ENCODE measurements at places on chromosomes 12 and 14. TPM values are rescaled to one million over a fixed set of nuclear protein-coding genes. Genes with fewer than 3 reads are reported as not detected.
A peak's percentile ranks its signal among the peaks of the same experiment; 100 is the strongest.

The NKX2-1 gene
- 2.6 TPM for total RNA-seq

The EEF1AKMT3 gene
- 12.6 TPM for total RNA-seq

The NFATC4 gene
- 37.2 TPM for total RNA-seq

- H3K27me3 ChIP-seq, result peaks cover 15% of the 10 kb centered on the region
- no peak overlapping the region for H3K4me3 ChIP-seq
- H3K27ac ChIP-seq, result no peak overlapping the region
- no peak for DNase-seq
Observed at GRCh38 chr12:116370004-116370404, 92.5 kb upstream of the MED13L start.

DNA sequence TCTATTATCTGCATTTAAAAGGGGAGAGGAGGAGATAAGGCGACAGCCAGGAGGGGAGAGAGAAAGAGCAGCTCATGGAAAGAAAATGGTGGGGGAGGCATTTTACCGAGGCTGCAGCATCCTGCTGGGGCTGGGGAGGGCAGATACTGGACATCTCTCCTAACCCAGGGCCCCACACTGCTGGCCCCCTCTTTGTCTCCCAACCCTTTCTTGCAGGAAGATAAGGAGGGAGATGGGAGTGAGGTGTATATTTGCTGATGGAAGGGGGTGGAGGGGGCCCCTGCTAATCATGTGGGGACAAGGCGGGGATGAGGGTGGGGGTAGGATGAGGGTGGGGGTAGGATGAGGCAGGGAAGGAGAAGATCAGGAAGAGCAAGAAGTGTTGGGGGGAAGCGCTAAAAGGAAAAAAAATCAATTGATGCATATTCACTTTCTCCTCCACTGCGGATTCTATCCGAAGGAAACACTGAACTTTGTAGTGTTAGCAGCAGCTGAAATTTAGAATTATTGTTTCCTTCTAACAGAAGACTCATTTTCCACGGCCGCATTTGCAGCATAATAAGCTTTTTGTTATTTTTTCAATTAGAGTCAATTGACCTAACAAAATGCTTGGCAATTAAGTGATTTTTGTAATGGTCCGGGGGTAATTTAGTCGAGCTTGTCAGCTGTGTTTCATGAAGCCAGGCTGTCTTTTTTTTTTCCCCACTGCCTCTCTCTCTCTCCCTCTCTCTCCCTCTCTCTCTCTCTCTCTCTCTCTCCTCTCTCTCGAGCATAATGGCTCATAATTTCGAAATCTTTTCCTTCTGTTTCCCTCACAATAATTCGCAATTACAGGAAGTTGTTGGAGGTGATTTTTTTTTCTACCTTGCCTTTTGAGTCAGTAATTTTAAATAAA, 1134.6 kb downstream of the BCL11B start:
- H3K36me3 ChIP-seq, result no peaks in the 10 kb centered on the region
- peaks cover 11% of the 10 kb centered on the region for H3K4me1 ChIP-seq
- peak; percentile 39 for DNase-seq
- H3K27ac ChIP-seq, result no peak overlapping the region
- H3K4me3 ChIP-seq, result no peak overlapping the region

- peaks cover 4% of the 10 kb centered on the region for H3K27me3 ChIP-seq
- no peaks in the 10 kb centered on the region for H3K36me3 ChIP-seq
- H3K4me3 ChIP-seq, result no peak overlapping the region
- DNase-seq, result peak; percentile 88
- H3K4me1 ChIP-seq, result no peaks in the 10 kb centered on the region
Observed at GRCh38 chr14:28608851-28609828, 157.4 kb upstream of the FOXG1 start.

DNA sequence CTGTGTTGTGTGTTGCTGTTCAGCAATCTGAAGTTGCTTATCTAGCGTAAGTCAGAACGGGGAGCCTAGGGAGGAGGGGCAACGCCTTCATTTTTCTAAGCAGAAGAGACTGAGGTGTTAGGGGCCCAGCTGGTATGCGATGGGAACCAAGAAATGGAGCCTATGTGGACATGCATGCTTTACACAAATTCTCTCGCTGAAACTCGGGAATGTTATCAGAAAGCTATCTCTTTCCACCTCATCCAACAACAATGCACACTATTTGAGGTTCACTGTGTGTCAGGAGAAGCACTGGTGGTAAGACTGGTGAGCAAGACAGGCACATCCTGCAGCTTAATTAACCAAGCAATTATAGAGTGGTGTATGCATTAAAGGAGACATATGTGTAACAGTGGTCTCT, 89.7 kb downstream of the NRXN3 start:
- H3K4me3 ChIP-seq, result no peak overlapping the region
- no peaks in the 10 kb centered on the region for H3K36me3 ChIP-seq
- no peak overlapping the region for H3K27ac ChIP-seq
- no peak for DNase-seq
- no peaks in the 10 kb centered on the region for H3K4me1 ChIP-seq

DNA sequence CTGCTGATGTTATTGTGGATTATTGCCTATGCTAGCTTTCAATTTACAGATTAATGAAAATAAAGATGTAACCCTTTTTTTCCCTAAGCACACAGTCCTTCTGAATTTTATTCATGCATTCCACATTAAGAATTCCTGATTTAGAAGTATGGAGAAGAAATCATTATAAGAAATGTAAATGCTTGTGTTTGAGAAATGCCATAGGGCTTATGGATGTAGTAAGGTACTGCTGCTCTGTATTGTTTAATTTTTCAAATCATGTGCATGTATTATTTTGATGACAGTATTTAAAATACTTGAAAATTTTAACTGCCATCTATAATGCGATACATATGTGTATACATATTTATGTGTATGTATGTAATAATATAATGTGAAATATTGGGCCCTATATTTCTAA, 167.1 kb upstream of the SOX5 start:
- H3K4me3 ChIP-seq, result no peak overlapping the region
- no peak overlapping the region for H3K27ac ChIP-seq
- H3K27me3 ChIP-seq, result no peaks in the 10 kb centered on the region
- no peaks in the 10 kb centered on the region for H3K4me1 ChIP-seq
- DNase-seq, result no peak

DNA sequence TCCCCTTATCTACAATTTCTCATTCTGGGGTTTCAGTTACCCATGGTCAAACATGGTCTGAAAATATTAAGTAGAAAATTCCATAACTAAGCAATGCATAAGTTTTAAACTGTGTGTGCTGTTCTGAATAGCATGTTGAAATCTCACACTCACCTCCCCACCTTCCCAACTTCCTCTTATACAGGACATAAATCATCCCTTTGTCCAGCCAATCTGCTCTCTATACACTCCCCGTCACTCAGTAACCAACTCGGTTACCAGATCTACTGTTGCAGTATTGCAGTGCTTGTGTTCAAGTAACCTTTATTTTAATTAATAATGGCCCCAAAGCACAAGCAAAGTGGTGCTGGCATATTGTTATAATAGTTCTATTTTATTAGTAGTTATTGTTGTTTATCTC, 420.5 kb downstream of the GXYLT1 start:
- no peaks in the 10 kb centered on the region for H3K36me3 ChIP-seq
- H3K4me1 ChIP-seq, result peaks cover 8% of the 10 kb centered on the region
- no peak overlapping the region for H3K4me3 ChIP-seq

DNA sequence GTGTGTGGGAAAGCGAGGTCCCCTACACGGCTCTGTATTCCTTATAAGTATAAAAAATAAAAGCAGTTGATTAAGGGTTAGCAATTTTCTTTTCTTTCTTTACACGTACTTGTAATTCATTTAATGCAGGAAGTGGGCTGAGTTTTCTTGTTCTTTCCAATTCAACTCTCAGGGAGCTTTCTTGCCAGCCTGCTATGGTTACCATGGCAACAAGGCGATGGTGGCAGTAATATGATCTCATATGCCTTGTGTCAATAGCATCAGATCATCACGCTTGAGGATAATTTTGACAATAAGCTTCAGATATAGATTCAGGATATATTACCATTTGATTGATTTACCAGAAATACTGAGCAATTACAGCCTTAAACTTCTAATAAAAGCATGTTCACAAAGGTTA, 466.5 kb downstream of the APAF1 start:
- no peak for DNase-seq
- peaks cover 7% of the 10 kb centered on the region for H3K4me1 ChIP-seq
- peaks cover 29% of the 10 kb centered on the region for H3K27me3 ChIP-seq
- H3K36me3 ChIP-seq, result no peaks in the 10 kb centered on the region
- H3K27ac ChIP-seq, result no peak overlapping the region

GRCh38 chr12:124927201-124928094, 13.0 kb upstream of the UBC start:
- no peaks in the 10 kb centered on the region for H3K27me3 ChIP-seq
- no peaks in the 10 kb centered on the region for H3K36me3 ChIP-seq
- peak overlapping the region; percentile 19 for H3K27ac ChIP-seq
- peak overlapping the region; percentile 99 for H3K4me3 ChIP-seq

GRCh38 chr14:65204056-65204455, 101.7 kb upstream of the MAX start:
- no peaks in the 10 kb centered on the region for H3K36me3 ChIP-seq
- peaks cover 3% of the 10 kb centered on the region for H3K4me1 ChIP-seq
- no peak for DNase-seq
- H3K27me3 ChIP-seq, result no peaks in the 10 kb centered on the region

DNA sequence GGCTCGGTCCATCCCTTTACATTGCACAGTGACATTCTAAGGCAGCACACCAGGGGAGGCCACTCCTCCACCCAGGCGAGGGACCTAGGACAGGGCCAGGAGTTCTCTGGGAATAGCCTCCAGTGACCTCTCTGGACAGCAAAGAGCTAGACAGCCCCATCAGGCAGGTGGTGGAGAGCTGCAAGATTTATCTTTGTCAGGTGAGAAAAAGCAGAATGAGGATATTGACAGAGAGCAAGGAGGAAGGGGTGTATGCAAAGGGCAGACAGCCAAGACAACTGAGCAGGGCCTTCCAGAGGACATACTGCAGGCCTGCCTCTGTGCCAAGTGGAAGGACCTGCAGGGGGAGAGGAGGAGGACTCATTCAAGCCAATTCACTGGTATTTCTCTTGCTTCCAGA, 112.4 kb upstream of the MAX start:
- DNase-seq, result no peak
- H3K4me1 ChIP-seq, result peaks cover 13% of the 10 kb centered on the region
- no peak overlapping the region for H3K4me3 ChIP-seq
- no peaks in the 10 kb centered on the region for H3K36me3 ChIP-seq
- no peaks in the 10 kb centered on the region for H3K27me3 ChIP-seq

DNA sequence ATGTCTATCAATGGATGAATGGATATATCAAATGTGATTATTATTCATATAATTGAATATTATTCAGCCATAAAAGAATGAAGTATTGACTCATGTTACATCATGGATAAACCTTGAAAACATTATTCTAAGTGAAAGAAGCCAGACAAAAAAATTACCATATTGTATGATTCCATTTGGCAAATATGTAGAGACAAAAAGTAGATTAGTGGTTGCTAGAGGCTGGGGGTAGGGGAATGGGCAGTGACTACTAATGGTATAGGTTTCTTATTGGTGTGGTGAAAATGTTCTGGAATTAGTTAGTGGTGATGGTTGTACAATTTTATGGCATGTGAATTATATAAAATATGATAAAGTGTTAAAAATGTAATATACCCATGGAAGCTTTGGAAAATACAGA, 31.8 kb upstream of the GNS start:
- H3K27me3 ChIP-seq, result no peaks in the 10 kb centered on the region
- H3K36me3 ChIP-seq, result no peaks in the 10 kb centered on the region
- no peaks in the 10 kb centered on the region for H3K4me1 ChIP-seq
- no peak for DNase-seq

DNA sequence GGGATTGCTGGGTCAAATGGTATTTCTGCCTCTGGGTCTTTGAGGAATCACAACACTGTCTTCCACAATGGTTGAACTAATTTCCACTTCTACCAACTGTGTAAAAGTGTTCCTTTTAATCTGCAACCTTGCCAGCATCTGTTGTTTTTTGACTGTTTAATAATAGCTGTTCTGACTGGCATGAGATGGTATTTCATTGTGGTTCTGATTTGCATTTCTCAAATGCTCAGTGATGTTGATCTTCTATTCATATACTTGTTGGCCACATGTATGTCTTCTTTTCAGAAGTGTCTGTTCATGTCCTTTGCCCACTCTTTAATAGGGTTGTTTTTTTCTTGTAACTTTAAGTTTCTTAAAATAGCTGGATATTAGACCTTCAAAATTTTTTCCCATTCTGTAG, 150.0 kb upstream of the FRMD6 start:
- H3K4me1 ChIP-seq, result peaks cover 4% of the 10 kb centered on the region
- no peaks in the 10 kb centered on the region for H3K27me3 ChIP-seq
- peak overlapping the region; percentile 0 for H3K4me3 ChIP-seq

DNA sequence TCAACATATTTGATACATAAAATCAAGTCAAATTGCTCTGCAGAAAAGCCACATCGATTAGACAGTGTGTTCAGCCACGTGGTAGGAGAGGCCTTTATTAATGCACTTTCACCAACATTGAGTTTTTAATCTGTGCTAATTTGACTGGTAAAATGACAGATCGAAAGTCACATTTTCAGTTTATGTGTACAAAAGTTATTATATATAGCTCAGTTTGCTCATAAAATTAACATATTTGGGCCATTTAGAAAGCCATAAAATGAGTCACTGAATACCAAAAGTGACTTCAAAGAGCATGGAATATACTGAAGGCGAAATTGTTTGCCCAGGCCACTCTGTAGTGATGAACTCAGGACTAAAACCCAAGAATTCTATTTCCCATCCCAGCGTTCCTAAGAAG, 26.0 kb downstream of the C12orf42 start:
- H3K27me3 ChIP-seq, result no peaks in the 10 kb centered on the region
- H3K36me3 ChIP-seq, result no peaks in the 10 kb centered on the region
- no peaks in the 10 kb centered on the region for H3K4me1 ChIP-seq
- H3K27ac ChIP-seq, result no peak overlapping the region
- DNase-seq, result no peak

DNA sequence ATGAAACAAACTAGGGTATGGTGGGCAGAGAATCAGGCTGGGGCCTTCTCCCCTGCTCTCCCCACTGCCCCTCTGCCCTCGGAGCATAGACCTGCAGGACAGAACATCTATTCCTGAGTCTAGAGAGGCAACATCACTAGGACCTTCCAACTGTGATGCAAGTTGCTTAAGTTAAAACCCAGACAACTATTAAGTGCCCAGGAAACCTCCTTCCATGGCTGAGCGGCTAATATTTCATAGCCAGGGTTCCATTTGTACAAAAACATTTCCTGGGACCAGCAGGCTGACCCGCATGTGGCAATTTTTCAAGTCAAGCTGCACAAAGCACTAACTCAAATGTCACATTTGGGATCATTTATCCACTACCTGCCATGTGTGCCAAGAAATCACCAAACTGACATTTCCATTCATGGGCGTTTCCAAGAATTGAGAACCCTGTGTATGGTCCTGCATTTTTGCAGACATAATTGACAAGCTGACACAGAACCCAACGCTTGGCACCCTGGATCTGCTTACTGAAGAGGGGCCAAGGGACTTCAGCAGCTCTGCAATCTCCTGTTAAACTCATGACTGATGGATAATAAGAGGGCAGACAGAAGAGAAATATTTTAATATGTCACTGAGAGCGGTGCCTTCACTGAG, 32.7 kb downstream of the NT5DC3 start:
- H3K27me3 ChIP-seq, result no peaks in the 10 kb centered on the region
- DNase-seq, result no peak
- H3K4me3 ChIP-seq, result no peak overlapping the region
- H3K36me3 ChIP-seq, result peaks cover 70% of the 10 kb centered on the region
- H3K4me1 ChIP-seq, result no peaks in the 10 kb centered on the region
- H3K27ac ChIP-seq, result no peak overlapping the region

All from endodermal cell (in vitro differentiated cells).